Stimulated activated CD8-positive, alpha-beta memory T cell treated with anti-CD3 and anti-CD28 coated beads, Interleukin-4, amount 100 ng/mL, for 1 hour (primary cell): ENCODE measurements at places on chromosomes 12 and 14.

GRCh38 chr14:105315211-105315721 lies 718 bp downstream of the PACS2 start:
- DNase-seq = peak; percentile 24

DNA sequence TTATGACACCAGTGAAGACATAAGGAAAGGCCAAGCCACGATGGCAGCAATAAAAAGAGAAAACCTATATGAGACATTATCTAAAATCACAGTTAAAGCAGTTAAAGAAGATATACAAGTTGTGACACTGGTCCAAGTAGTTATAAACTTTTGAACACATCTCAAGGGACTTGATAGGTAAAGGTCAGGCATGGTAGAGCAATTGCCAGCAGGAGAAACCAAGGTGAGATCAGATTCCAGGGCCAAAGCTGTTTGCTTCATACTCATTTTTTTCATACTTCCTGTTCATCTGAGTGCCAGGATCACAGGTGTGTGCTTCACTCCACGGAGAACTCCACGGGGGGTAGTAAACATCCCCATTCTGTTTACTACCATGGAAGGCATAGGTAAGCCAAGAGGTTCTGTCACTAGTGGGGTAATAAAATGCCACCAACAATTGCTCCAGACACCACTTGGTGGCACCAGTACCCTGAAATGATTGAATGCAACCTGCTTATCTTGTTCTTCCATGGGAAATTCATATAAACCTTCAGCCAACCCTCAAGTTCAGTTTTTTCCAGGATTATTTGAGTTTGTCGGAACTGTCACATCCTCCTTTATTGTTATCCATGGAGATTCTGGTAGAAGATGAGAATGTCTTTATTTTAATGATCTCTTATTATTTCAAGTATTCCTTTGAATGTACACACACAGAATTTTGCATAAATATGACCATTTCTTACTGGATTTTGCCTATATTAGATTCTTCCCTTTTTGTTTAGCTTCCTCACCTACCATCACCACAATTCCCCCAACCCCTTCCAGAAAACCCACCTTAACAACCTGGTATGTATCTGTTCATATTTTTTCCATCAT lies 59.2 kb upstream of the TSPAN8 start:
- no peak for DNase-seq

DNA sequence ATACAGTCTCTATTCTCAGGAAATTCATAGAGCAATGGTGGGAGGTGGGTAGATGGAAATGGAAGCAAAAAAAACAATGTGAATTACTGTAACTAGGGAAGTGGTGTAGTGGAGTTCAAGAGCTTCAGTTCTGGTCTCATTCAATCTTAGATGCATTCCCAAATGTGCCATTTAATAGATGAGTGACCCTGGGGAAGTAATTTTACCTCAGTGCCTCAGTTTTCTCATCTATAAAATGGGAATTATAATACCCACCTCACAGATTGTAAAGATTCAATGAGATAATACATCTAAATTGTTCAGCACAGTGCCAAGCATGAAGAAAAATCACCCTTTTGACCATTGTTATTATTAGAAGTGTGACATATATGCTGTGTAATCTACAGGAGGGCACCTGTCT lies 173.1 kb downstream of the SLC38A4 start:
- DNase-seq = no peak

GRCh38 chr14:70708717-70709570 lies 67.2 kb downstream of the TTC9 start:
- no peak for DNase-seq

- DNase-seq = no peak
Measured at GRCh38 chr12:30863839-30864238, 62.7 kb upstream of the TSPAN11 start.

DNA sequence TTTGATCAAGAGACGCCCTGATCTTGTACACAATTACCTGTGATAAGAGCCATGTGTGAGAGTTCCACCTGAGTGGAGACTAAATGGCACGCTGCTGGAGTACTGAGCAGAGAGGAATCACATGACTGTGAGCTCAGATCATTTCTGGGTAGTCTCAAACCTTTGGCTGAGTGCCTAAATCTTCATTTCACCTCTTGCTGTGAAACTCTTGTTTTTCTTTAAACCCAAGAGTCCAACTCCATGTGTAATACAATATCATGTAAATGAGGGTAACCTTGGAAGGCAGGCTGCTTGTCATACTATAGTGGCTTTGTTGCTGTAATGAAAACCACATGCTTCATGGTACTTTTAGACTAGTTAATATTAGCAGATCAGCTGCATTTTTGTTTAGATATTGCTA lies 156.9 kb downstream of the CAND1 start:
- no peak for DNase-seq

DNA sequence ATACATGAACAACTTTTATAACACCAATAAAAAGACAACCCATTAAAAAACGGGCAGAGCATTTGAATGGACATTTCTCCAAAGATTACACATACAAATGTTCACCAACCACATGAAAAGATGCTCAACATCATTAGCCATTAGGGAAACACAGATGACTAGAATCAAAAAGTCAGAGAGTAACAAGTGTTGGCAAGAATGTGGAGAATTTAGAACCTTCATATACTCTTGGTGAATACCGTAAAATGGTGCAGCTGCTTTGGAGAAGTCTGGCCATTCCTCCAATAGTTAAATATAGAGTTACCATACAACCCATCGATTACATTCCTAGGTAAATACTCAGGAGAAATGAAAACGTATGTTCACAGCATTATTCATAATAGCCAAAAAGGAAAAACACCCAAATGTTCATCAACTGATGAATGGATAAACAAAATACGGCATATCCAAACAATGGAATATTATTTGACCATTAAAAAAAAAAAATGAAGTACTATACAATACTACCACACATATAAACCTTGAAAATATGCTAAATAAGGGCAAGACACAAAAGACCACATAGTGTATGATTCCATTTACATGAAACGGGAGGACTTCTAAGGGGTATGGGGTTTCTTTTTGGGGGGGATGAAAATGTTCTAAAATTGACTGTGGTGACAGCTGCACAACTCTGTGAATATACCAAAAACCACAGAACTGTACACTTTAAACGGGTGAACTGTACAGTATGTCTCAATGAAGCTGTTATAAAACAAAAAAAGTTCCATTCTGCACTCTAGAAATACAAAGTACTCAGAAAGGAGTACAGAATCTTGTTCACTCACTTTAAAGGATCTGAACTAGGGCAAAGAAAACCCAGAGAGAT lies 3.2 kb downstream of the CORO1C start:
- no peak for DNase-seq

- no peak for DNase-seq
Measured at GRCh38 chr14:93936245-93936644, 9.1 kb downstream of the FAM181A start.

GRCh38 chr14:104967386-104968152 lies 10.6 kb downstream of the AHNAK2 start:
- DNase-seq = no peak

- no peak for DNase-seq
Measured at GRCh38 chr14:50031602-50032313, 84.6 kb downstream of the VCPKMT start.

- DNase-seq = no peak
Measured at GRCh38 chr14:78319406-78319805, 149.2 kb downstream of the NRXN3 start.

GRCh38 chr14:101571004-101571403 lies 9.7 kb downstream of the DIO3 start:
- no peak for DNase-seq

DNA sequence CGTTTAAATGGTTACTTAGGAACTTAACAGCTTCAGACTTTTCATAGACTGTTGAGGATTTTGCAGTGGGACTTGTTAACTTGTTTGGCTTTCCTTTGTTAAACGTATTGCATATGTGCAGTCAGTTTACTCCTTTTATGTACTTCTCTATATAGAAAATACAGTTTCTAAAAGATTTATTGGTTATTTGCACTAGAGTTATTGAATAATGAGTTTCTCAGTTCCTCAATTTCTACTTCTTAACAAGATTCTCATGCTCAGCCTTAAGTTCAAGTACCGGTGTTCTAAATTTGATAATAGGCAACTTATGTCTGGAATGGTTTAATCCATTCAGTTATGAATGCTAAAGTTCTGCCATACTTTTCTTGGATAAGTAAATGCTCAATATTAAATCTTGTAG lies 919 bp downstream of the PSMA3 start:
- no peak for DNase-seq

GRCh38 chr14:93046705-93047050 lies 69.0 kb downstream of the ITPK1 start:
- DNase-seq = no peak

- DNase-seq = no peak
Measured at GRCh38 chr12:97481428-97481827, 18.8 kb downstream of the RMST start.

DNA sequence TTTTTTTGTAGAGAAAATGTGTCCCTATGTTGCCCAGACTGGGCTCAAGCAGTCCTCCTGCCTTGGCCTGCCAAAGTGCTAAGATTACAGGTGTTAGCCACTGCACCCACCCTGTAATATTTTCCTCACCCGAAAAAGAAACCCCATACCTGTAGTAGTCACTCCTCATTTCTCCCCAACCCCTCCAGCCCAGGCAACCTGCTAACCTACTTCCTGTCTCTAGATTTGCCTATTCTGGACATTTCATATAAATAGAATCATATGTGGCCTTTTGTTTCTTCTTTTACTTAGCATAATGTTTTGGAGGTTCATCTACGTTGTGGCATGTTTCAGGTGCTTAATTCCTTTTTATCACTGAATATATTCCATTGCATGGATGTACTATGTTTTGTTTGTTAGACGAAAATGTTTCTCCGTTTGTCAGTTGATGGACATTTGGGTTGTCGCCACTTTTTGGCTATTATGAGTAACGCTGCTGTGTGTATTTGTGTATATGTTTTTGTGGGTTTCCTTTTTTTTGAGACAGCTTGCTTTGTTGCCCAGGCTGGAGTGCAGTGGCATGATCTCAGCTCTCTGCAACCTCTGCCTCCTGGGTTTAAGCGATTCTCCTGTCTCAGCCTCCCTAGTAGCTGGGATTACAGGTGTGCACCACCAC lies 6.2 kb downstream of the ANKRD13A start:
- no peak for DNase-seq

DNA sequence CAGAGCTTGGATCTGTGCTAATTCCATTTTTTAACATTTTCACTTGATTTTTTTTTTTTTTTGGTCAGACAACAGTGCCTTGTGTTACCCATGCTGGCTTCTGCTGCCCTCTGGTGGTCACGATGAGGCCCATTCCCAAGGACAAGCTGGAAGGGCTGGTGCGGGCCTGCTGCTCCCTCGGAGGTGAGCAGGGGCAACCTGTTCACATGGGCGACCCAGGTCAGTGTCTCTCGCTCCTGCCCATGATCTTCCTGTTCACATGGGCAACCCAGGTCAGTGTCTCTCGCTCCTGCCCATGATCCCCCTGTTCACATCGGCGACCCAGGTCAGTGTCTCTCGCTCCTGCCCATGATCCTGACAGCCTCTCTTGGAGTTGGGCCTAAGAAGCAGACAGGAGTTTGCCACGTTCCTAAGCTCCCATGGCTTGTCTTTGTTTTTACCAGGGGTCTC lies 59.4 kb downstream of the DGLUCY start:
- peak; percentile 52 for DNase-seq

DNA sequence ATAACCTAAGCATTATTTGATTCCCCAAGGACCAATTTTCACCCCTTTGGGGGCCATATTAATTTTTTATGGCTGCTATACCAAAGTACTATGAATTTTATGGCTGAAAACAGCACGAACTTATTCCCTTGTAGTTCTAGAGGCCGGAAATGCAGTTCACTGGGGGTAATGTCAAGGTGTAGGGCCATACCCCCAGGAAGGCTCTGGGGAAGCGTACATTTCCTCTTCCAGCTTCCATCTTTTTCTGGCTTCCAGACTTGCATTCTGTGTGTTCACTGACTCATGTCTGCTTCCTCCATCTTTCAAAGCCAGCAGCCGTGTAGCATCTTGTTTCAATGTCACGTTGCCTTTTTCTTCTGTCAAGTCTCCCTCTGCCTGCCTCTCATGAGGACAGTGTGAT lies 133.5 kb downstream of the BICD1 start:
- no peak for DNase-seq

GRCh38 chr12:74915718-74916117 lies 293.9 kb downstream of the KCNC2 start:
- no peak for DNase-seq

GRCh38 chr12:19884021-19884492 lies 444.8 kb downstream of the AEBP2 start:
- no peak for DNase-seq

DNA sequence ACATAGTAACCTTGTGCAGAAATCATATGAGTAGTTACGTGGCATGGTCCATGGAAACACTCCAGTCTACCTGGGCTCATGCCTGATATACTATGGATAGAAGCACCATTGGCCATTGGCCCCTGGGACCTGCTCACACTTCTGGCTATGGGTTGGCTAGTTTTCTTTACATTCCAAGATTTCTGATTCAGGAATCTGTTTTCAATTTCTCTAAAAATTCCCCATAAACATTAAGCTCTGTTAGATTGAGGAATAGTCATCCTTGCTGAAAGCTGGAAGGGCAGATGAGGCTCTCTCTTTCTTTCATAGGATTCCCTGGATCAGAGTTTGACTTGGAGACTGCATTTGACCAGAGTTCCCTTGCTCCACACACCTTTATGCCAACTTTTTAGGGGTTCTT lies 37.3 kb upstream of the RAP1B start:
- DNase-seq = no peak

DNA sequence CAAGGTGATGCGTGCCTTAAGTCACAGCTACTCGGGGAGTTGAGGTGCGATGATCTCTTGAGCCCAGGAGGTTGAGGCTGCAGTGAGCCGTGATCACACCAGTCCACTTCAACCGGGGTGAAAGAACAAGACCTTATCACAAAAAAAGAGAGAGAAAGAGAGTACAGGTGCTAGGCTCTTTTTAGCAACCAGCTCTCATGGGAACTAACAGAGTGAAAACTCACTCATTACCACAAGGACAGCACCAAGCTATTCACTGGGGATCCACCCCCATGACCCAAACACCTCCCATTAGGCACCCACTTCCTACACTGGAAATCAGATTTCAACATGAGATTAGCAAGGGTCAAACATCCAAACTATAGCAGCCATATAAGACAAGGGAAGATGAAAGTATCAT lies 164.2 kb downstream of the NDUFA12 start:
- DNase-seq = no peak

DNA sequence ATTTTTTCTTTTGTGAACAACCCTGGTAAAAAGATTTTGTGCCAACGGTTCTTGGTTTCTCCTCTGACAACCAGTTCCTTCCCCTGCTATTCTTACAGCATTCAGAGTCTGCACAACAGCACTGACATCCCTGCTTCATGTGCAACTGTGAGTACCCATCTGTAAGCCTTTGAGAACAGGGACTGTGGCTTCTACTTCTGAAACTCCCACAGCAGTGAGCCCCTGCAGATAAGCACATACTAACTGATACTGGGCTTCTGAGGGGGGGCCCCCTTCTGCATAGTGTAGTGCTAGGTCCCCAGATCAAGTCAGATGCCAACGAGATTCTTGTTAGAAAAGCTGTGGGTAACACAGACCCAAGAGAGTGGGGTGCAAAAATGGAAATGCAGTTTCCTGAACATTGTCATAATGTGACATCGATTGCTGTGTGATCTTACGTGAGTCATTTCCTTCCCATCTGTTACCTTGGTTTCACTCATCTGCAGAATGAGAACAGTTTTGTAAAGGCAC lies 11.1 kb upstream of the NINJ2 start:
- DNase-seq = no peak

- DNase-seq = no peak
Measured at GRCh38 chr12:38890102-38890855, 15.1 kb downstream of the CPNE8 start.

GRCh38 chr14:69036757-69037506 lies 57.8 kb upstream of the ACTN1 start:
- DNase-seq = no peak

GRCh38 chr12:124636138-124636978 lies 68.9 kb upstream of the NCOR2 start:
- DNase-seq = peak; percentile 13
